ENCODE measurements at places on chromosomes 4 and X.

GRCh38 chr4:147078362-147078761 is 132.7 kb upstream of the TTC29 start:
- DNase-seq: no peak

DNA sequence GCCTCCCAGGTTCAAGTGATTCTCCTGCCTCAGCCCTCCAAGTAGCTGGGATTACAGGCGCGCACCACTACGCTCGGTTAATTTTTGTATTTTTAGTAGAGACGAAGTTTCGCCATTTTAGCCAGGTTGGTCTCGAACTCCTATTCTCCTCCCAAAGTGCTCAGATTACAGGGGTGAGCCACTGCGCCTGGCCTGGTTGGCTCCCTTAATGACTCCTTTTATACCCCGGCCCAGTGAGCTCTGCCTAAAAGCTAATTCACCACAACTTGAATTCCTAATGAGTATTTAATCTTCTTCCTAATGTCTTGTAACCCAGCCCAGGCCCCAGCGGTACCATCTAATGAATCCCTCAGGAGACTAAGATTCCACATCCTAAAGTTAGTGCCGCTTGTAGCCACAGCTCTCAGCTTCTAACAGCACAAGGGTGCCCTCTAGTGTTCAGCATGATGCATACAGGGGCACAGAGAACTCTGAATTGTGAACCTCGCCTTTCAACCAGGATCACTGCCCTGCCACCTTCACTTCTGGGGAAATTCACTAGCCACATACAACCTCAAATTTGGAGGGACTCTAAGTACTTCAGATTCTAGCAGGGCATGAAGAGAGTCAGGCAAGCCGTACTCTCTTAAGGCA is 89.5 kb downstream of the OR13H1 start:
- peak; percentile 4 for DNase-seq

- DNase-seq: no peak
These were observed 38.0 kb upstream of the SPP1 start for GRCh38 chr4:87937523-87937922.

- no peak for DNase-seq
These were observed 8.5 kb downstream of the PCDH10 start for GRCh38 chr4:133157460-133158160.

DNA sequence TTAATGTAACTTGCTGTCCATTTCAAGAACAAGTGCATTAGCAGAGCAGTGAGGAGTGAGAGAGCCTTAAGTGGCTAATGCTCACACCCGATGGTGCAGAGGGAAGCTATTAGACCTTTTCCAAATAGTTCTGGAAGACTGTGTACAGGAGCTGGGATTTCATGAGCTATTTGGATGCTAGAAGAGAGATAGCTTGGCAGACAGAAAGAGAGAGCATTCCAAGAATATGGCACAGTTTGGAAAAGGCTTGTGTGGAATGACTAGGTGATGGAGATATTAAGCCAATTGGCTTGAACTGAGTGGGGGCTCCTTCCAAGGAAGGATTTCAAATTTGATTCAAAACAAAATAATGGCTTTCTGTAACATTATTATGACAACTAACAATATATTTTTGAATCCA is 1097.2 kb upstream of the TENM3 start:
- no peak for DNase-seq

GRCh38 chr4:74258963-74259362 is 49.3 kb upstream of the EPGN start:
- DNase-seq: no peak

DNA sequence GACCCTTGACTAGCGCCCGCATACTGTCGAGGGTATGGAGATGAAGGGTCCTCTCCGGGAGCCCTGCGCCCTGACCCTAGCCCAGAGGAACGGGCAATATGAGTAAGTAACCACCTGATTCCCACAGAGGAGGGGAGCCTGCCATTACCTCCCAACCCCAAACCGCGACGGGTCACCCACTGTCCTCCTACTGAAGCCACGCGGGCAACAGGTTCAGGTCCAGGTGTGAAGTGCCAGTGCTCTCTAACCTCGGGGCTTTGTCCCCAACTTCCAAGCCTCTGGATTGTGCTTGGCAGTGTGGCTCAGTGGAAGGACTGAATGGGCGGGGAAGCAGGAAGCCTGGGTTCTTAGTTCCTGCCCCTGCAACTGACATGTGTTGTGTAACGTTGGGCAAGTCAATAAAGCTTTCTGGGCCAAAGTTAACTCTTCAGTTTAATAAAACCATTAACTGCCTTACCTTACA is 694 bp downstream of the OCRL start:
- DNase-seq: no peak

- DNase-seq: no peak
These were observed 2.9 kb downstream of the GDI1 start for GRCh38 chrX:154439841-154440240.

DNA sequence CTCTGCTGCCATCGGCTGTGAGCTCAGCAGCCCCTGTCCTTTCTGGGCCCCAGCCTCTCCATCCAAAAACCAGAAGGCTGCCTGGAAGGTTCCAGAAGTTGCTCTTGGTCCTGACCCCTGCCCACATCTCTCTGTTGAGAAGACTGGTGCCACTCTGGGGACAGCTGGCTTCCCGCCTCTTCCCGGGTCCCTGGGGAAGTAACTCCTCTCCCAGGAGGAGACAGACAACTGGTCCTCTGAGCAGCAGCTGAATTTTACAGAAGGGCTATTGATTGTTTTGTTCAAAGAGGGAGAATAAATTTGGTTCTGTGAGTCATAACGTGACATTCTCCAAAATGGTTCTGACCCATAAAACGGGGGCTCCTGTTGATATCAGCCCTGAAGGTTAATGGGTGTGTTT is 61.2 kb downstream of the TRMT44 start:
- no peak for DNase-seq

DNA sequence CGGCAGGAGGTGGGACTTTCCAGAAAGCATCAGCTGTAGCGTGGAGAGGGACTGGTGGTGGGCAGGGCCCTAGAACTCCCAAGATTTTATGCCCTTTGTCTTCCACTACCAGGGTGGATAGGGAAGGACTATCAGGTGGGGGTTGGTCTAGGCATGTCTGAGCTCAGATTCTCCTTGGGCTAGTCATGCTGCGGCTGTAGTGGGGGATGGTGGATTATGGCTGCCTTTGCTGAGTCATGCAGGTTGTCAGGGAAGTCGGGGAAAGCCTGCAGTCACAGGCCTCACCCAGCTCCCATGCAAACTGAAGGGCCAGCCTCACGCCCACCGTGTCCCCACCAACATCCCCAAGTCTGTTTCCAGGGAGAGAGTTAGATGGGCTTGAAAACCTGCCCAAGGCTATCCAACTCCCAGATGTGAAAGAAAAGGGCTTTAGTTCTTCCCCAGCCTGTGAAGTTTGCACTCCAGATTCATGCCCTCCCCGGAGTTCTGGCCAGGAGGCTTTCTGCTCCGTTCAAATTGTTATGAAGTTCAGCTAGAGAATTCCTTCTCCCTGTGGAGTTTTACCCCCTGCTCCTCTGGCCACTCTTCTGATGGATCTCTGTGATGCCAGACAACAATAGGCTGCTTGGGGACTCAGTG is 13.4 kb upstream of the MEPE start:
- no peak for DNase-seq

DNA sequence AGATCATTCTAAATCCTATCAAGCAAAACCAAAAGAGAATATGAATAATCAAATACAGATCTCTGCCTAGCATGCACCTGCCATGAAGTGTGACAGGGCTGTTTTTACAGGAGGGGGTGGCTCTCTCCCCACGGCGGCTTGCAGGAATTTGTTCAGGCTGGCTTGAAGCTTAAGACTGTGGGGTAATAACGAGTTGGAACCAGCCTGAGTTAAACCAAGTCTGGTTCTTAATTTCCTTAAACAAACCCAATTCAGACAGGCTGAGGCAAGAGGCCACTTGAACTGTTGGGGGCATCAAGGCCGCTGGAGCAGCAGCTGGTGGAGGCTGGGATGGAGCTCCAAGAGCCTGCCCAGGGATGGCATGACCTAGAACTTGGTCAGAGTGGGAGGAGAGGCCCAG is 45.1 kb upstream of the LGI2 start:
- DNase-seq: no peak

GRCh38 chrX:134025986-134026545 is 40.7 kb upstream of the GPC3 start:
- DNase-seq: no peak

DNA sequence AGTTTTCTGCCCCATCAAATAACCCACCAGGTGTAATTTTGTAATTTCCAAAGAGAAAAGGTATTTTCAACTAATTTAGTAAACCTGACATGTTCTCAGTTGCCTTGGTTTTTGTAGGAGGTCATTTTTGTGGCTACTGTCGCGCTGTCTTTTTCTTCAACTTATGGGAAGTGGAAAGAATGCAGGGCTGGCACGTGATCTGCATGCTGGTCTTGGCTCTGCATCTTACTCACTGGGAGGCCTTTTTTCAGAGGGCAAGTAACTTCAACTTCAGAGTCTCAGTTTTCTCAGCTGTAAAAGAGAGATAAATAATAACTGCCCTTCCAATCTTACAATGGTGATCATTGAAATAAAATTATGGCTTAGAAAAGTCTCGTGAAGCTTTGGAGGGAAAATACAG is 109.9 kb upstream of the SMIM10 start:
- no peak for DNase-seq

GRCh38 chrX:82412858-82413257 is 1095.2 kb upstream of the POU3F4 start:
- no peak for DNase-seq

GRCh38 chr4:16125571-16126445 is 42.0 kb upstream of the PROM1 start:
- DNase-seq: no peak

GRCh38 chrX:10608099-10608498 is 12.3 kb downstream of the MID1 start:
- no peak for DNase-seq

- no peak for DNase-seq
These were observed 308.8 kb upstream of the TECRL start for GRCh38 chr4:64718091-64718490.

- DNase-seq: no peak
These were observed 508.8 kb downstream of the C4orf33 start for GRCh38 chr4:129604632-129605255.

GRCh38 chr4:15020502-15021286 is 18.4 kb downstream of the CPEB2 start:
- DNase-seq: no peak

DNA sequence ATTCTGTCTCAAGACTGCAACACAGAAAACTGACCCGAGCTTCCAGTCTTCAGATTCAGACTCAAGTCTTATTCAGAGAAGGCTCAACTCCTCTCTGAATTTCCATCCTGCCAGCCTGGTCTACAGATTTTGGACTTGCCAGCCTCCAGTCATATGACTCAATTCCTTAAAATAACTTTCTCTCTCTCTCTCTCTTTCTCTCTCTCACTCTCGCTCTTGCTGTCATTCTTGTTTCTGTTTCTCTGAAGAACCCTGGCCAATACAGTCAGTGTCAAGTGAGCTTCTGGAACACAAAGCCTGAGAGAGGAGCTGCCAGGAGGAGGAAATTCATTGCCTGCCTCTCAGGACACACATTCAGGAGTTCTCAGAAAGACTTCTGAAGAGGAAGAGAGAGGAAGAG is 154.9 kb downstream of the PARM1 start:
- DNase-seq: no peak

DNA sequence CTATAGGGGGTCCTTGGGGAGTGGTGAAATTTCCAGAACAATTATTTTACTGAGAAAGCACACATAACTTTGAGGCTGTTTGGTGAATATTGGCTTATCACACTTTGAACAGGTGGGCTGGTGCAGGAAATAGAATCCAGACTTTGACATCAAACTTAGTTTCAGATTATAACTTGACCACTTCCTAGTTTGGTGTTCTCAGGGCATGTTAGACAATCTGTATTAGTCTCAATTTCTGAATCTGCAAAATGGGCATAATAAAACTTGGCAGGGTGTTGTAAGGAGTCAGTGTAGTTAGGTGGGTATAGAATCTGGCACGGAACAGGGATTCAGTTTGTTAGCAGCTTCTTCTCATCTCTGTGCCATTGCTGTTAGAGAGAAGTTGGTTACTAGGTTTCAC is 43.3 kb upstream of the MBNL3 start:
- no peak for DNase-seq

DNA sequence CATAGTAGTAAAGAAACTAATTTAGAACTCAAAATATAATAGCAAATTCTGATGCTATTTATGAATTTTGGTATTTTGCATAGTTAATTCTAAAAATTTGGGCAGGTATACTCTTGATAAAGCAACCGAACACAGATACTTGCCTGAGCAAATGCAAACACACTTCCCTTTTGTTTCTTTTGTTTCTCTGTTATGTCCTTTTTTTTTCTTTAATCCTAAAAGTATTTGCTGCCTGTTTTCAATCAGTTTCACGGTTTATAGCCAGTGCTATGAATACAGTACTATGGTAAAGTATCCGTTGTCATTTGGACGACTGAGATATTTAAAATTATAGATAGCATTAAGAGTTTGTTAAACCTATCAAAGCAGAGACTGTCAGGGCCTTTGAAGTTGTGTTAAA is 84.3 kb upstream of the HPRT1 start:
- DNase-seq: no peak

DNA sequence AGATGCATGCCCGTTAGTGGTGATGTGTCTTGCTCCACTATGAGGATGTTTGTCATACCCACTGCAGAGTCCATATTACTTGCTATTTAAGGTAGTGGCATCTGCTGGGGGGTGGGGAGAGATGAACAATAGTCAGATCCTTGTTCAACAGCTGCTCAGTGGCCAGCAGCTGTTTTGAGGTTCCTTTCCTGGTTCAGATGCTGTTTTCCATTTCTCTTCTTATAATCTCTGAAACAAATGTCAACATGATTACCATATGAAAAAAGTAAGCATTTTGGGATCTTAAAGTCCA is 1567.9 kb upstream of the TENM3 start:
- no peak for DNase-seq

- no peak for DNase-seq
These were observed 44.7 kb downstream of the GALNT7 start for GRCh38 chr4:173213296-173213695.

GRCh38 chr4:184383497-184384055 is 90.8 kb downstream of the IRF2 start:
- DNase-seq: no peak

- no peak for DNase-seq
These were observed 144.8 kb downstream of the NWD2 start for GRCh38 chr4:37389366-37389765.

DNA sequence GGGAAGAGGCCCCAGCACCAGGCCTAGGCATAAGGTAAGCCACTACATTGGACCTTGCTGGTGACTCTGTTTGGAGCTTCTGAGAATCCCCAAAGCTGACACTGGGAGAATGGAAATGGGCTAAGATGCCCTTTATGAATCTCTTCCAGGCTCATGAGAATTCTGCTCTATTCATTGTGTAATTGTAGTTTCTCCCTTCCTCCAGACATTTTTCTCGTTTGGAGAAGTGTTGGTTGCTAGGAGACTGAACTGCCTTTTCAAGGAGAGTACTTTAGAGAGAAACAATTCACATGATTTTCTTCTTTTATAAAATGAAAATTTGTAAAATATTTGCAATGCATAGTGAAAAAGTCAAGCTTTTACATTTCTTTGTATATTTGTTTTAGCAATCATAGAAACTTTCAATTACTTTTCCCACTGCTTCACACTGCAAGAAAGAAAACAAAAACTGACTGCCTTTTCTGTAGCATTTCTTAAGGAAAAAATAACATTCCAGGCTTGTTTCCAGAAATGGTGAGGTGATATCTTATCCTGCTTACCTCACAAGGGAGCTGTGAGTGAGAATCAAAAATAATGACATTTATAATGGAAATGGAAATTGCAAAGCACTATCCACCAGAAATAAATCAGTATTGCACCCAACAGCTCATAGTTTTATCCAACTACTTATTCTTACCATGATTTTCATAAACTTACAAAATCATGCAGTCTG is 24.9 kb upstream of the DCHS2 start:
- no peak for DNase-seq

- DNase-seq: no peak
These were observed 100.1 kb upstream of the SCML1 start for GRCh38 chrX:17637235-17637634.

- no peak for DNase-seq
These were observed 4.0 kb upstream of the CXorf66 start for GRCh38 chrX:139969286-139969685.
